Left kidney (tissue), 8 donors: ENCODE measurements at places on chromosomes 3 and 15. TPM values are rescaled to one million over a fixed set of nuclear protein-coding genes. Genes with fewer than 3 reads are reported as not detected.

The KCNAB1 gene
- polyA plus RNA-seq: 3.4 TPM

GRCh38 chr3:104106276-104106675 is 1260.4 kb upstream of the ALCAM start:
- DNase-seq: no peak

The FETUB gene
- polyA plus RNA-seq: 0.28 TPM

- DNase-seq: no peak
These were observed at the start of gene PLA2G4E for GRCh38 chr15:42020713-42021273. TSS of gene PLA2G4E (minus strand) at chr15:42021042. CDS start at chr15:42021030, 12 bp downstream.
